ENCODE measurements at places on chromosomes 13 and 19.

DNA sequence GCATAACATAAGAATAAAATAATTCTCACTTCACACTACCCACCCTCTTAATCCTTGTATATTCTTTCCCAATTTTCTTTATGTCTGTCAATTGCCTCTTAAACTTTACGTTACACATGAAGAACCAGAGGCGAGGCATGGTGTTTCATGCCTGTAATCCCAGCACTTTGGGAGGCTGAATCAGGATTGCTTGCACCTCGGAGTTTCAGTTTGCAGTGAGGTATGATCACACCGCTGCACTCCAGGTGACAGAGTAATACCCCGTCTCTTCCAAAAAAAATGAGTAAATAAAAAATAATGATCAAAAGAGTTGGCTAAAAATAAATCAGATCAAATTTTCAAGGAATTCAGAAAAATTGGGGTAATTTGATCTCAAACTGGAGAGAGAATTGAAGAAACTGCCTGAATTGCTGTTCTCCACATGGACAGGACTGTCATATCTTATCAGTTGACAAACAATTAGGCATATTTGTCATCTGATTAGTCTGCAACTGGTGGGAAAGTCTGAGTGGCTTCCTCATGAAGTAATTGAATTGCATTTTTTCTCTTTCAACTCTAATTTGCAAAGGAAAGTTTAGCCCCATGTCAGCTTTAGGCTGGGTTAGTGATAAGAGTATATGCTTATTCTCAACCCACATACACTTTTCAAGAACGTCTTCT, 302.9 kb downstream of the ITGBL1 start:
- DNase-seq: no peak

GRCh38 chr13:103100830-103101229, 34.6 kb upstream of the SLC10A2 start:
- DNase-seq: no peak

DNA sequence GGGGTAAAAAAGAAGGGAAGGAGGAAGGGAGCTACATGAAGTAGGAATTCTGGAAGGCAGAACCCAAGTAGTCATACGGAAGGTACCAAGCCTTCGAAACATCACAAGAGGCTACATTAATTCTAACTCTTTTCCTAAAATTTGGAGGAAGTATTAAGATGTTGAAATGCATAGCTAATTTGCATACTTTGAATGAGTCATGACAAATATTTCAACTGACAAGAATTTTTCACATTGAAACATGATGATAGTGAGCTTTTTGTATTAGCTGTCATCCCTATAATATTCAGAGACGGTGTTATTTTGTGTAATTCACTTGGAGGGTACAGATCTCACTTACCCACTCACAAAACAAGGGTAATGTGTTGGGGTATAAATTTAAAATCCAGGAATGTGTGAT, 9.1 kb upstream of the ACOD1 start:
- DNase-seq: no peak

DNA sequence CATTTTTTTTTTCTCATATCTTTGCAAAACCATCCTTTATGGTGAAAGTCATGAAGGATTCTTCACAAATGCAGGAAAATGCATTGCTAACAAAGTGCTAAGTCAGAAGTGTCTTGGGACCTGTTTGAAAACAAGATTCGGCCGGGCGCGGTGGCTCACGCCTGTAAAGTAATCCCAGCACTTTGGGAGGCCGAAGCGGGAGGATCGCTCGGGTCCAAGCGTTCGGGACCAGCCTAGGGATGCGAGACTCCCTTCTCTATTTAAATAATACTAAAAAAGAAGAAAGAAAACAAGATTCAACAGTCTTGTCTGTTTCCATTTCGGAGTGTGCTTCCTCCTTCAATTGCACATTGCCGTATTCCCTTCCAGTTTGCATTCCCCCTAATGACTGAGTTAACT, 819 bp downstream of the EID2B start:
- DNase-seq: no peak

DNA sequence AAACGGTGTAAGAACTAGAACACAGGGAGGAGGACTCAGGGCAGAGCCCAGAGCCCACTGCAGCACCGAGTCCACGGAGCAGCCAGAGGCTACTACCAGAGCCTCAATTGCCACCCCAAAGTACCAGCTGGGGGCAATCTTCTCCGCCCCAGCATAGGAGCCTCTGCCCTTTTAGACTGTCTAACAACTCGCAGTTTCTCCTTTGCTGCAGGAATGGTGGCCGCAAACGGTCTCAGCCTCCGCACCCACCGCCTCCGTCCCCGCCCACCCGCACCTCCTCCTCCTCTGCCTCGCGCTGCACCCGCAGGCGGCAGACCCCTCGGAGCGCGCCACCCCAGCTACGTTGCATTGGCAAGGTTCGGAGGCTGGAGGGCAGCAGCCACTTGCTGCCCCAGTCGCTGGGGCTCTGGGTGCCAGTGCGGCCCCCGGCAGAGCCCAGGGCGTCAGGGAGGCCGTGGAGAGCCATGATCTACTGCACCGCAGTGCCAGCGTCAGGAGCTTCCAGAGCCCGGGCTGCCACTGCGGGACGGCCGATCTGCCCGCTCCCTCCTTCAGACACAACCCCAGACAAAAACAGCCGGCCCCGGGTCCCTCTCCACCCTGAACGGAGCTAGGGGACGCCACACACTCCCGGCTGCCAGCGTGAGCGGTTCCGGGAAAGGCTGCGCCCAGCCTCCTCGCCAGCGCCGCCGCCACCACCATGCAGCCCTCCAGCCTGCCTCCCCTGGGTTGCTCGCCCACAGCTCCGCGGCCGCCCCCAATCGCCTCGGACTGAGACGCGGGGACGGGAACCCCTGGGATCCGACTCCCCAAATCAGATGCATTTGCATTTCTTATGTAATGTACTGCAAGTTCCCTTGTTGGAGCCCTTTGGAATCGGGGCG, 1.8 kb downstream of the FGF14 start:
- peak; percentile 22 for DNase-seq

- no peak for DNase-seq
Measured at GRCh38 chr13:88124142-88124541, 453.0 kb downstream of the SLITRK5 start.

DNA sequence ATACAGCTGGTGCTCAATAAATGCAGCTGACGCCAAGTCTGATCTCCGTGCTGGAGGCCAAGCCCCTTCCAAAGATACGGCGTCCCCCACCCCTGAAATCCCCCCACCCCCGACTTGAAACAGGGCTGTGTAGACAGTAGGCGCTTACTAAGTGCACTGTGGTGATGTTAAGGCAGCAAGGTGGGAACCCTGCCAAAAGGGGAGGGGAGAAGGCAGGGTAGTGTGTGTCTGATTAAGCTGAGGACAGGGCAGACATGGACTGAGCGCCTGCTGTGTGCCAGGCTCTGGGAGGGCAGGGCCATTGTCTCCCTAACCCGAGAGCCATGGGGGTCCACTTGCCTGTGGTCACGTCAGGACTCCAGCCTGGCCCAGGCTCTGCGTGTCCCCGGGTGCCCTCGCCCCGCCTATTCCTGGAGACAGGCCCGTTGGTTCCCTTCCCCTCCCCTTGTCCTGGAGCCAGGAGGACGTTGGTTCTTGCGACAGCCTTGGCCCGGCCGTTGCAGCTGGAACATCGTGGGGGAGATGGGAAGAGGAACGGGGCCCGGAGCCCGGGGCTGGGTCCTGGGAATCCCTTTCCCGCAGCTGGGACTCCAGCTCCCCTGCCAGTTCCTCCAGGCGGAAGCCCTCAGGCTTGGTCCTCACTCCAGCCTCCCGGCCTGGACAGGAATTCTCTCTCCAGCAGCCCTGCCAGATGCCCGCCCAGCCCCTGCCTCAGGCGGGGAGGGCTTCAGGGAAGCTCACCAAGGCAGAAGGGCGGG, 1.7 kb upstream of the ELANE start:
- DNase-seq: peak; percentile 60

DNA sequence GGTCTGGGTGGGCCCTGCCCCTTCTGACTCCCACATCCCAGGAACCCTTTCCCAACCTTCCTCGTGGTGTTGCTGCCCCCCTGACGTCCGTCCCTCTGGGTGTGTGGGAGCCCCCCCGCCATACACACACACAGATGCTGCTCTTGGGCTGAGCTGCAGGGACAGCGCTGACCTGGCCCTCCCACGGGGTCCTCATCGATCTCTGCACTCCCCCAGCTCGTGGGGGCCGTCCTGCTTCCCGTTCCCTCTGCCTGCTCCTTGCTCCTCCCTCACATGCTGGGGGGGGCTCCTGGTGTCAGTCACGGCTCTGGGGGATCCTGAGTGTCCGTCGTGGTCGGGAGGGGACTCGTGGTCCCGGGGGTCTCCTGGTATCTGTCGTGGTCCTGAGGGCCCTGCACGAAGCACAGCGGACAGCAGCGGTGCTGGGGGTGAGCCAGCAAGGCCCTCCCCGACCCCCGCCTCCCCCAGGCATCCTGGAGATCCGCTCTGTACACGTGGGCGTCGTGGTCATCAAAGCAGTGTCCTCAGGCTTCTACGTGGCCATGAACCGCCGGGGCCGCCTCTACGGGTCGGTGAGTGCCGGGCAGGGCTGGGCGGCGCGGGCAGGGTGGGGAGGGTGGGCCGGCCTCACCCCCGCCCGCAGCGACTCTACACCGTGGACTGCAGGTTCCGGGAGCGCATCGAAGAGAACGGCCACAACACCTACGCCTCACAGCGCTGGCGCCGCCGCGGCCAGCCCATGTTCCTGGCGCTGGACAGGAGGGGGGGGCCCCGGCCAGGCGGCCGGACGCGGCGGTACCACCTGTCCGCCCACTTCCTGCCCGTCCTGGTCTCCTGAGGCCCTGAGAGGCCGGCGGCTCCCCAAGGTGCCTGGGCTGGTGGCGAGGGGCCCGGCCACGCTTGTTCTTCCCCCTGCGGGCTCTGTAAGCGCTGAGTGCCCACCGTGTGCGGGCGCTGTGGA, 3.4 kb downstream of the FGF22 start:
- no peak for DNase-seq

DNA sequence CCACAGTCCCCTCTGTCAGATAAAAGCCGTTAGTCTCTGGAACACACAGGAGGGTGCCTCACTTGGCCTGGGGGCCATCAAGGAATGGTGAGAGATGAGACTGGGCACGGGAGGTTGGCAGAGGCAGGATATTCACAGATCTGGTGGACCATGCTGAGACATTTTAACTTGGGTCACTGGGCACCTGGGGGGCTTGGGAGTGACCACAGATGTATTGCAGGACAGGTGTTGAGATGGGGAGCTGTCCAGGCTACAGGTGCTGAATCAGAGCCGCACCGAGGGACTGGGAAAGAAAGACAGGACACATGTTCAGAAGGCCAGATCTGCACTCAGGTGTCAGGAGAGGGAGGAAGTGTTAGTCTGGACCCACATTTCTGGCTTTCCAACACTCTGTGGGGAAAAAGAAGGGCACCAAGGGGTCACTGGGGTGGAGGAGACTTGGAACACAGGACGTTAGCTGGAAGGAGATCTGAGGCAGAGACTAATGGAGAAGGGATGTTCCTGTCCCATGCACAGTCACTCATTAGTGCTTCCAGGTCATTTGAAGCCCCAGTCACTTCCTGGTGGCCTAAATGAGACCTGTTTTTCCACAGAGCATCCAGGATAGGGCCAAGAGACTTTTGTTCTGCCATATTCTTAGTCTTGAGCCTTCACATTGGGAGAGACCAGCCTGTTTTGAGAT, 56.1 kb downstream of the CHST8 start:
- no peak for DNase-seq

GRCh38 chr13:110162866-110163658, 143.9 kb downstream of the COL4A1 start:
- DNase-seq: no peak

DNA sequence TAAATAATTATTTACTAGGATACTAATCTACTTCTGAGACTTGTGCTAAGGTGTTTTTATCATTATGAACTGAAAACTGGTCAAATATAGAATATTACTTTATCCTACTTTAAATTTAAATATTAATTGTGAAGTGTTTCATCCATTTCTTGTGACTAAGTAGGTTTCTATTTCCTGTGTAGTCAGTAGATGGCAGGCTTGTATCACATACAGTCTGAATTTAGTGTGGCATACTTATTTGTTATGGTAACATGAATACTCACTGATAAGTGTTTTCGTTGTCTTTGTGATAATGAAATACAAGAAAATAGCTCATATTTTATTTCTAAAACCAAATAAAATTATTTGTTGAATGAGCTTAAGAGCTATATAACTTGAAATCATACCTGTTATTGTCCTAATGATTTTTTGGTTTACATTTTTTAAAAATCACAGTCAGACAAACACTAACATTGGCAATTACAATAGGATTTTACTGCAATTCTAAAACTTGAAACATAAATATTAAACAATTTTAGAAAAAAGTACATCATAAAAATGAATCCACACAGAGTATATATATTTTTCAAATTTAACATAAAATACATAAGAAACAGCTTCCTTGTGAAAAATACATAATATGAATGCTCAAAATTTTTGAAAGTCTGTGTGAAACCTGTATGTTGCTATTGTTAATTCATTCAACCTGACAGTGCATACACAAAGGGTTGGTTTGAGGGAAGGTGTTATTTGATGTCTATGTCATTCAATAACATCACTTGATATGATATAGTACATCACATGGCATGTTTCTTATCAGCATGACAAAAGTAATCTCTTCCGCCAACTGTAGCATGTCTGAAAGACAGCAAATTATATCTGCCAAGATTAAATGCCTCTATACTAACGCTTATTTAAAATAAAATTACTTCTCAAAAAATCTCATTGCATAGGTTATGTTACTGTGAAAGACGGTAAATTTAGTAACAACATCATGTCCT, 904.8 kb upstream of the PCDH20 start:
- peak; percentile 66 for DNase-seq

DNA sequence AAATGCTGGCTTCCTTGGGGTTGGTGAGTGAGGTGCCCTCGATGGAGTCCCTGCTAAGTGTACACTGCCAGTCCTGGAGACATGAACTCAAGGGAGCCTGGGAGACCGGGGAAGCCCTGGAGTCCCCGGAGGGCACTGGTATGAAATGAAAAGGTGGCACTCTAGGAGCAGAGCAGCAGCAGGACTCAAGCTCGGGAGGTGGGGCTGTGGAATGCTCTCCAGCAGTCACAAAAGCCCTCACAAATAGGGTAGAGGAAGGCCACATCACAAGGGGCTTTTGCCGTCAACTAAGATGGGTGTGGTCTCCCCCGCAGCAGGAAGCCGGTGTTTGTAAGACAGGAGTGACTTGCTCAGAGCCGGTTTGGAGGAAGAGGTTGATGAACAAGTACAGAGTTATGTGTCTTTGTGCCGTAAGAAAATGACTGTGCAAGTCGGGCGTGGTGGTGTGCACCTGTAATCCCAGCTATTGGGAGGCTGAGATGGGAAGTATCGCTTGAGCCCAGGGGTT, 19.3 kb downstream of the CCNE1 start:
- DNase-seq: no peak

All from midbrain (tissue), 1 donor.